ENCODE measurements at places on chromosomes 12 and 14. TPM values are rescaled to one million over a fixed set of nuclear protein-coding genes. Genes with fewer than 3 reads are reported as not detected.

The PTGER2 gene
- 2.5 TPM for total RNA-seq

The LALBA gene
- not detected for total RNA-seq

The NUDT14 gene
- 37.4 TPM for total RNA-seq

The PLEKHG7 gene
- total RNA-seq = not detected

The NFATC4 gene
- 93.4 TPM for total RNA-seq

The PTPN11 gene
- total RNA-seq = 141 TPM

The FAIM2 gene
- total RNA-seq = 1.3 TPM

The TTC8 gene
- total RNA-seq = 27.2 TPM

The BICDL1 gene
- 0.26 TPM for total RNA-seq

The PZP gene
- not detected for total RNA-seq

The B4GALNT3 gene
- total RNA-seq = 3.5 TPM

The BHLHE41 gene
- total RNA-seq = 6.0 TPM

The GNG2 gene
- total RNA-seq = 2.9 TPM

The PAPLN gene
- total RNA-seq = 45.3 TPM

The TNFAIP2 gene
- total RNA-seq = 16.7 TPM

The AICDA gene
- total RNA-seq = not detected

The MYO1A gene
- total RNA-seq = not detected

The SDR9C7 gene
- not detected for total RNA-seq

The TPH2 gene
- not detected for total RNA-seq

The LMO3 gene
- total RNA-seq = not detected

The PLCZ1 gene
- total RNA-seq = not detected

The HOXC12 gene
- total RNA-seq = not detected

The GALNT8 gene
- 1.4 TPM for total RNA-seq

The OTX2 gene
- not detected for total RNA-seq

The MYF5 gene
- not detected for total RNA-seq

The BCL2L14 gene
- not detected for total RNA-seq

The CAPS2 gene
- 2.4 TPM for total RNA-seq

The FGF6 gene
- not detected for total RNA-seq

The RFX4 gene
- not detected for total RNA-seq

The TSPAN11 gene
- 0.87 TPM for total RNA-seq

The RERGL gene
- 0.27 TPM for total RNA-seq

The CISTR gene
- total RNA-seq = not detected

The HELB gene
- 2.9 TPM for total RNA-seq

The C1S gene
- total RNA-seq = 20.8 TPM

The POC1B gene
- 12.2 TPM for total RNA-seq

The TMEM233 gene
- total RNA-seq = not detected

The NANOG gene
- total RNA-seq = not detected

The DPY19L2 gene
- 6.7 TPM for total RNA-seq

The DLK1 gene
- not detected for total RNA-seq
